Body of pancreas (tissue), 4 donors: ENCODE measurements at places on chromosomes 4 and X. TPM values are rescaled to one million over a fixed set of nuclear protein-coding genes. Genes with fewer than 3 reads are reported as not detected.

The ING2 gene
- total RNA-seq, result 3.6 TPM

The GAGE1 gene
- total RNA-seq, result not detected

The ATP2B3 gene
- not detected for total RNA-seq

- no peak overlapping the region for H3K4me3 ChIP-seq
- DNase-seq, result no peak
- no peak overlapping the region for H3K27ac ChIP-seq
- no peaks in the 10 kb centered on the region for H3K4me1 ChIP-seq
- H3K36me3 ChIP-seq, result no peaks in the 10 kb centered on the region
- no peaks in the 10 kb centered on the region for H3K27me3 ChIP-seq
These were observed 38.6 kb upstream of the NEIL3 start for GRCh38 chr4:177271091-177271490.

- no peak overlapping the region for H3K27ac ChIP-seq
- no peaks in the 10 kb centered on the region for H3K4me1 ChIP-seq
- no peak for DNase-seq
These were observed 740.4 kb downstream of the TRIML1 start for GRCh38 chr4:188879598-188879997.

- no peaks in the 10 kb centered on the region for H3K27me3 ChIP-seq
- H3K4me1 ChIP-seq, result no peaks in the 10 kb centered on the region
These were observed 71.9 kb upstream of the RPS6KA6 start for GRCh38 chrX:84259868-84260267.

- no peaks in the 10 kb centered on the region for H3K4me1 ChIP-seq
- H3K27me3 ChIP-seq, result no peaks in the 10 kb centered on the region
- H3K36me3 ChIP-seq, result no peaks in the 10 kb centered on the region
- no peak overlapping the region for H3K27ac ChIP-seq
These were observed 22.3 kb downstream of the CAMK2D start for GRCh38 chr4:113739197-113739596.
